ENCODE measurements at places on chromosomes 11 and 22.

- DNase-seq: no peak
Observed at GRCh38 chr22:42848941-42849550, 8.0 kb downstream of the ARFGAP3 start.

DNA sequence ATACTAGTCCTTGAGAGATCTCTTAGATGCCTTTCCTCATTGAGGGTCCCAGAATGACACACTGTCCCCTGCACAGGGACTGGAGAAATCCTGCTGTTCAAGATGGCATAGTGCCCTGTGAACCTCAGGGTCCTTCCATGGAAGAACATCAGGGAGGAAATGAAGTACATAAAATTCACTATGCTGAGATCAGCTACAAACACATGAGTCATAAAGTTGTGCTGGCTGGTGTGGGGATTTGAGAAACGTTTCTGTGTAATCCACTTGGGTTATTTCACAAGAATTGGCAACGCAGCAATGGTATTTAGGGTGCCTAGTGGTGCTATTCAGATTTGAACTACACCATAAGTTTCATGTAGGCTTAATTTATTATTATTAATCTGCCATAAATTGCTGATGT, 174.4 kb downstream of the MAML2 start:
- no peak for DNase-seq

DNA sequence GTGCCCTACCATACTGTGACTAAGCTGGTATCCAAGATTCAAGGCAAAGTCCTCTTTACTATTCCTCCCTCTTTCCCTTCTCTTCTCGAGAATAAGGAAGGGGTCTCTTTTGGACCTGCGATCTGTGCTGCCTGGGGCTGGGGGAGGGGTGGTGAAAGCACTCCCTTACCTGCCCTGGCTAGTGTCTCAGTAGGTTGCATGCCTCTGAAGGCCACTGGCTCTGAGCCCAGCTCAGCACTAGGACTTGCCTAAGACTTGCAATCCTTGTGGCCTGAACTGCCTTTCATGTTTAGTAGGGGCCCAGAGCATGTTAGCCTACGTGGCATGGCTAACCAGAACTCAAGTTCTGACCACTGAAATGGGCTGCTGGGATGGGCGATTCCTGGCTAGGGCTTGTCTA, 13.0 kb upstream of the REXO2 start:
- no peak for DNase-seq

DNA sequence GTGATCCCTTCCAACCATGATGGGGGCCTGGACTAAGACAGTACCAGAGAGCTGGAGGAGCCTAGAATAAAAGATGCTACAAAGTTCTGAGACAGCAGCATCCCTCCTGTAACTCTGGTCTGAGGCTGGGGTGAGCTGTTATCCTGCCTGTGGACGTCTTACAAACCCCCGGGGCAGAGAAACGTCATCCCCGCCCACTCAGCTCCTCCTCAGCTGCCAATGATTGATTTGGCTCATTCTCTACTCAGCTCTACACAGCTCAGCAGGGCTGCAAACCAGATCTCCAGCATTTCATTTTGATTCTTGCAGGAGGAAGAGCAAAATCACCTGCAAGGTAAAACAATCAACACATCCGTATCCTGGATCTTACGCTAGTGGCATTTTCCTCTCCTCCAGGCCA, 55.5 kb downstream of the CSNK2A3 start:
- DNase-seq: no peak

- no peak for DNase-seq
Observed at GRCh38 chr11:21088930-21089329, 419.5 kb downstream of the NELL1 start.

Data from LNCaP clone FGC (cell line).